Memory B cell (primary cell): ENCODE measurements at places on chromosomes 7 and 10.
A peak's percentile ranks its signal among the peaks of the same experiment; 100 is the strongest.

GRCh38 chr10:31952066-31952465 is 23.4 kb upstream of the ARHGAP12 start:
- DNase-seq = no peak

- no peak for DNase-seq
These were observed 5.4 kb downstream of the CACNB2 start for GRCh38 chr10:18145652-18146051.

- no peak for DNase-seq
These were observed 29.3 kb downstream of the CRHR2 start for GRCh38 chr7:30652698-30653641.

GRCh38 chr10:89540420-89540949 is 5.1 kb upstream of the SLC16A12 start:
- DNase-seq = no peak

- DNase-seq = no peak
These were observed 16.8 kb downstream of the TRIM8 start for GRCh38 chr10:102660888-102661657.

DNA sequence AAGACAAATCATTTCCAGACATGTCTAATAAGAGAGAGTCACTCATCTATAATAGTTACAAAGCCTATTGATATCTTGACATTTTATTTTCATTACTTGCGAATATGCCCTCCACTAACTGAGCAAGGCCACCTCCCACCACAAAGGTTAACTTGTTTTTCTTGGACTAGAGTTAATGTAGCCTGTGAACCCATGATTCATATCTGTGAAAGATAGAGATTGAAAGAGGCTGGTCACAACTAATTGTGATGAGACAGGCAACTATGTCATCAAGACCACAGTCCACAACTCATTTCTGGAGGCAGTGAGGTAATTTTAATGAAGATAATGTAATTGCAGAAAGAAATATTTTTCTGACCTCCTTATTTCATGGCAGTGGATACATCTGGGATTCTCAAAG is 491.8 kb upstream of the TPK1 start:
- no peak for DNase-seq

GRCh38 chr7:46285878-46286277 is 364.8 kb upstream of the IGFBP3 start:
- DNase-seq = no peak

DNA sequence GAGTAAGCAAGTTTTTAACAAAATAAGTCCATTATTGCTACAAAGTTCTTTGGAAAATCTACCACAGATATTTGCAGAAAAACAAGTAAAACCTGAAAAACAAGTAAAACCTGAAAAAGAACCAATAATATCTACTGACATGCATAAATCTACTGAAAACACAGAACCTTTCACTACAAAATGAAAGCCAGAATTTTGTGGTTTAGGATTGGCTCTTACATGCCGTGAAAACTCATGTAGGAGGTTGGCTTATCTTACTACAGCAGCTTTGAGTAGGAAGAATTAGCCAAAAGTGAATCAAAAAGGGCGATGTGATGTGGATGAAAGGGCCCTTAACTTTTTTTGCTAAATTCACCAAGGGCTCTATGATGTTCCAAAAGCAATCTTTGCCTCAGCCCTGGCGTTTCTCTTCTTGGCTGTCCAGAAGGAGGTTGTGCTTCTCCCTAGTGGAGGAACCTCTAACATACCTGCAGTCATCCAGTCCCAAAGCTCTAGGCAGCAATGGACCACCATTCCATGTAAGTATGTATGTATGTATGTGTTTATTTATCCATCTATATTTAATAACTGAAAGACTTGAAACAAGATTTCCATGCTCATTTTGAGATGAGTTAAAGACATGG is 93.5 kb upstream of the ZNF804B start:
- no peak for DNase-seq

DNA sequence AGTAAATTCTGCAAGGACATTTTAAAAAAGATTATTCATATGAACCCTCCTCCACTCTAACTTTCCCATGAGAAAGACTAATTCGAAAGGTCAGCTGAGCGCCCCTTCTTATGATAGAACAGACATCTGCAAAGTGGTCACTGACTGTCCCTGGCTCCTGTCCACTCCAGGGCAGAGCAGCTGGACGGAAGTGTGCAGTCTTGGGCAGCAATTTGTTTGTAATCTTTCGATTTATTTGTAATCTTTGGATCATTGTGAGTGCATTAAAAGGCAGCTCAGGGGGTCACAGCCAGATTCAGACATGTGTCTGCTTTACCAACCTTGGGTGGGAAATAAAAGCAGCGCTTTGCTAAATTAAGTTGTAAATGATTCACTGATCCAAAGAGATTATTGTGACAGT is 158.8 kb upstream of the ADARB2 start:
- DNase-seq = no peak

DNA sequence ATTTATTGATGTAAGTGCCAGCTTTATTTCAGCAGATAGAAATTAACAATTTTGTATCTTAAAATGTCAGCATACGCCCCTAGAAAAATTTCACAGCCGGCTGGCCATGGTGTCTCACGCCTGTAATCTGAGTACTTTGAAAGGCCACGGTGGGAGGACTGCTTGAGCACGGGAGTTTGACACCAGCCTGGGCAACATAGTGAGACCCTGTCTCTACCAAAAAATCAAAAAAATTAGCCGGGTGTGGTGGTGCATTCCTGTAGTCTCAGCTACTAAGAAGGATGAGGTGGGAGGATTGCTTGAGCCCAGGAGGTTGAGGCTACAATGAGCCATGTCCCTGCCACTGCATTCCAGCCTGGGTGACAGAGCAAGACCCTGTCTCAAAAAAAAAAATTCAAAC is 14.1 kb downstream of the GTF2I start:
- DNase-seq = no peak

DNA sequence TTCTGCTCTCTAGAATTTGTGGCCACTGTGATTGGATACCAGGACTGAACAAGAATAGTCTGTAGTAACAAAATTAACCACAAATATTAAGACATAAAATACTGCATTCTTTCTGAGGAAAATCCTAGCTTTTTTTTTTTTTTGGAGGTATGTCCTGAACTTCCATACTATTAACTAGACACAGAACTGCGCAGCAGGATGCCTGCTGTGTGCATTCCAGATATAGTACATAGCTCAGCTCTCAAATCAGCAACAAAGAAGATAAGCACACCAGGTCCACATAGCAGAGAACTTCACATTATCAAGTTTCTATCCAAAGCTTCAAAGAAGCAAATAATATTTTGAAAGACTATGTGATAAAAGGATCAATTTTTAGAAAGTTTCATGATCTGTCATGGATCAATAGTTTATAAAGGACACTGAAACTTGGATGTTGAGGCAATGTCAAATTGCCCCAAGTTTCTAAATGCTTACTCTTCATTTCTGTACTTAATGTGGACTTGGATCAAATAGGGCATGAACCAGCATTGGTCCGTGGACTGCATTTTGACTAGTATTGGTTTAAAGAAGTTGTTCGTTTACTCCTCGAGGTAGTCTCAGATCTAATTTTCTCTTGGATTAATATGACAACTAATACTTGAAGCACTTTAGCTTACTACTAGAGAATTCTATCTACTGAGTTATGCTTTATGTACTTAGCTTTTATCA is 15.4 kb downstream of the NAMPT start:
- no peak for DNase-seq

DNA sequence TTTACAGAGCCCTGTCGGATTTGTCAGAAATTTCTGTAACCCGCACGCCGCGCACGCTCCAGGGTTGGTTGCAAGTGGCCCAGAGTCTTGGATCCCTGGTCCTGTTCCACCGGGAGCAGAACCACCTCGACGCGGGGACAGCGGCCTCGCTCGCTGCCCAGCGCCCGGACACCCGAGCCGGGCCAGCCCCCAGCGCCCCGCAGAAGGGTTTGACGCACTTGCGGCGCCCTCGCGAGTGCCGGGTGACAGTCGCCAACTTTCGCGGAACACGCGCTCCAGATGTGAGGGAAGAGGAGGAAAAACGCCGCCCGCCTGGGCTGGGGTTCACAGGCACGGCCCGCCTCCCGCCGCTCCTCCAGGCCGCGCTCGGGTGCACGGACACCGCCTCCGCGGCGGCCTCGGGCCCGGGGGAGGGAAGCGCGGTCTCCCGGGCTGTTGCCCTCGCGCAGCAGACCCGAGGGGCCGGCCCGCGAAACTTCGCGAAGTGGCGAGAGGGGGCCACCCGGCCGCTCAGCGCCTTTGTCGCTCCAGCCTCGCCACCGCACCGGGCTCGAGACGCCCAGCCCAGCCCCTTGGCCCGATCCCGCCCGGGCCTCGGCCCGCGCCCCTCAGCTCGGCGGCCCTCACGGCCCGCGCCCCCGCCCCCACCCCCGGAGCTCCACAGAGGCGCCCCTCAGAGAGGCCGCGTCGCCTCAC is 514 bp downstream of the RNF216 start:
- DNase-seq = peak; percentile 21

- DNase-seq = no peak
These were observed 202.8 kb upstream of the CXCL12 start for GRCh38 chr10:44587488-44588318.

GRCh38 chr7:3753868-3754267 is 452.8 kb downstream of the SDK1 start:
- DNase-seq = no peak

GRCh38 chr10:133292919-133293809 is 15.5 kb downstream of the TUBGCP2 start:
- DNase-seq = no peak

GRCh38 chr10:101079874-101080273 is 18.1 kb downstream of the KAZALD1 start:
- no peak for DNase-seq

GRCh38 chr10:103661198-103661950 is 167.9 kb downstream of the NEURL1 start:
- no peak for DNase-seq

- DNase-seq = no peak
These were observed 35.7 kb upstream of the UNC5B start for GRCh38 chr10:71176661-71177060.

DNA sequence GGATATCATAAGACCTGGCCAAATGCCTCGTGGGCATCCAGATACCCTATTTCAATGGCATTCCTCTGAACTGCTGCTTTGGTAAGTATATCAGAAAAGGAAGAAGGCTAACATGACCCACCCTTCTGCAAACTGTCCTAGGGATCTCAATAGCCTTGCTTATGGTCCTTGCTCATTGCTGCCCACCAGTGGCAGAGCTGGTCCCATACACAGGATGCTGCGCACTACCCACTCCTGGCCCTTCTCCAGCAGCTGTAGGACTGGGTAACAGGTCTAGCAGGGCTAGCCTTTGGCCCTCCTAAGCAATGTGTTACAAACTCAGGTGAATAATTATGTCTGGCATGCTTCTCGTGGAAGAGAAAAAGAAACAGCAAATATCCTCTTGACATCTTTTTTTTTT is 72.5 kb downstream of the C10orf90 start:
- DNase-seq = no peak

GRCh38 chr7:151395036-151395367 is 14.8 kb downstream of the WDR86 start:
- no peak for DNase-seq

GRCh38 chr7:1986366-1987083 is 246.2 kb downstream of the MAD1L1 start:
- DNase-seq = no peak

DNA sequence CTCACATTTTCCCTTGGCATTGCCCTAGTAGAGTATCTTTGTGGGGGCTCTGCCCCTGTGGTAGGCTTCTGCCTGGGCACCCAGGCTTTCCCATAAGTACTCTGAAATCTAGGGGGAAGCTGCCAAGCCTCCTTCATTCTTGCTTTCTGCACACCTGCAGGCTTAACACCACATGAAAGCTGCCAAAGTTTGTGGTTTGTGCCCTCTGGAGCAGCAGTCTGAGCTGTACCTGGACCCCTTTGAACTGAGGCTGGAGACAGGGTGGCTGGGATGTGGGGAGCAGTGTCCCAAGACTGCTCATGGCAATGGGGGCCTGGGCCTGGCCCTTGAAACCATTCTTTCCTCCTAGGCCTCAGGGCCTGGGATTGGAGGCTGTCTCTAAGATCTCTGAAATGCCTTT is 35.0 kb upstream of the TMEM273 start:
- no peak for DNase-seq

- DNase-seq = no peak
These were observed 27.7 kb upstream of the MYH16 start for GRCh38 chr7:99244939-99245338.

DNA sequence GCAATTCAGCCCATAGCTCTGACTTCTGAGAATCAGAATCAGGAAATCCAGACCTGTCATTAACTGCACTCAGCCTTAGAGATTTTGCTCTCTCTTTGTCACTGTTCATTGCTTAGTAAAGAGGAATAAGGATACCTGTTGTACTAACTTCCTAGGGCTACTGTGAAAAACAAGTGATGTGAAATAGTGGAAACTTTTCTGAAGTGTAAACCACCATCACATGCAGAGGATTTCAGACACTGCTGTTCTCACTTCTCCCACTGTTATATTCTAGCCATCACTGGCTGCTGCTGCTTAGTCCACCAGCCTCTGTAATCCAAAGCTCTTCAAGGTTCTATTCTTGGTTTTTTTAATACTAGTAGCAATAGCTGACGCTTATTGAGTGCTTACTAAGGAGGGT is 129.6 kb upstream of the CCDC6 start:
- no peak for DNase-seq

DNA sequence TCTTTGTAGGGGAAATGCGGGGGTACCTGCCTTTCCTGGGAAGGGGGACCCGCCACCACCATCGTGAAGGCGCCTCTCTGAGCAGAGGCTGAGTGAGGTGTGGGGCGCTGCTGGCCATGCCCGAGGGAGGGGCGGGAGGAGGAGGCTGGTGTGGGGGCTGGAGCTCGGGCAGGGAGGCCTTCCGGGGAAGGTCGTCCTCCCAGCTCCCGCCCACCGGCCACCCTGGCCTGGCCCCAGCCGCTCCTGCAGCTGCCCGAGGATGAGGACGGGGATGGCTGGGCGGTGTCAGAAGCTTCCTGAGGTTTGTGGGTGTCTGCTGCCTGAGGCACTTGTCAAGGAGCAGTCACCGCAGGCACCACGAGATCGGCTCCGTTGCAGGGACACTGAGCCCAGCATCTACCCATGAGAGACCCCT is 11.4 kb downstream of the PWWP2B start:
- no peak for DNase-seq

DNA sequence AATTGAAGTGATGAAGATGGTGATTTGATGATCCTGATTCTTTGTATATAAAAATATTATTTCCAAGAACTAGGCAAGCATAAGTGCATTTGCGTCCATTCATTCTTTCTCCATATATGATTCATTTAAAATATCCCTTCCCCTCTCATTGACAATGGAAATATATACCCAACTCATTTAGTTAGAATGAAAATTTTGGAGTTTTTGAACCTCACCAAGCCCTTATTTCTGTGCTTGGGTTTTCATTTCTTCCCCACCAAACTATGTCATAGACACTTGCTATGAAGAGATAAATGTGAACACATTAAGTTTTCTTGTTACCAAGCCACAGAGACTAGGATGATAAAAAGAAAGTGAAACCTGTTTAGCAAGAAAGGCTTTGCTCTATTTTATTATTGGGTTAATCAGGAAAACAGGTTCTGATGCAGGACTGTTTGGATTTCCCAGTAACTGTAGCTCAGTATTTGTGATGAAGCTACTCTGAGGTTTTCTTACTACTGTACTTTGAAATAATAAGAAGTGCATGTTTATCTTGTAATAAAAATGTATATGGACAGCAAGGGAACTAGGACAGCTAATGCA is 68.3 kb downstream of the ITGB1 start:
- DNase-seq = no peak
